ENCODE measurements at places on chromosomes 2 and 18.
A peak's percentile ranks its signal among the peaks of the same experiment; 100 is the strongest.

- DNase-seq: peak; percentile 89
Observed at GRCh38 chr18:12659904-12660605, 2.1 kb upstream of the SPIRE1 start.

GRCh38 chr2:3456125-3456524, 63.2 kb downstream of the ADI1 start:
- DNase-seq: no peak

GRCh38 chr2:76075126-76075525, 364.4 kb upstream of the GCFC2 start:
- DNase-seq: no peak

DNA sequence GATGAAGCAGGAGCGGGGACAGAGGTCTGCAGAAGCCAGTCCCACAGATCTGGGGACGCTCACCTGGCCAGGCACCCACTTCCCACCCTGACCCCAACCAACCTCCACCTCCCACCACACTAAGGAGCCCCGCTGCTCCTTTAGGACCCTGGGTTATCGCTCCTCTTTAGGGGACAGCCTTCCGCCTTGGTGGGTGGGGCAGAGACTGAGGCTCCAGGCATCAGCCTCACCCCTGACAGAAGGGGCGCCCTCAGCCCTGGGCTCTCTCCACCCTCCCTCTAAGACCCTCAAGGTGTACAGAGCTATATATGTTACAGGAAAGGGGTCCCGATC, 33.5 kb upstream of the SLC66A3 start:
- DNase-seq: no peak

GRCh38 chr18:60123031-60123430, 223.2 kb downstream of the PMAIP1 start:
- DNase-seq: no peak

GRCh38 chr18:8776013-8776943, 70.9 kb downstream of the MTCL1 start:
- no peak for DNase-seq

DNA sequence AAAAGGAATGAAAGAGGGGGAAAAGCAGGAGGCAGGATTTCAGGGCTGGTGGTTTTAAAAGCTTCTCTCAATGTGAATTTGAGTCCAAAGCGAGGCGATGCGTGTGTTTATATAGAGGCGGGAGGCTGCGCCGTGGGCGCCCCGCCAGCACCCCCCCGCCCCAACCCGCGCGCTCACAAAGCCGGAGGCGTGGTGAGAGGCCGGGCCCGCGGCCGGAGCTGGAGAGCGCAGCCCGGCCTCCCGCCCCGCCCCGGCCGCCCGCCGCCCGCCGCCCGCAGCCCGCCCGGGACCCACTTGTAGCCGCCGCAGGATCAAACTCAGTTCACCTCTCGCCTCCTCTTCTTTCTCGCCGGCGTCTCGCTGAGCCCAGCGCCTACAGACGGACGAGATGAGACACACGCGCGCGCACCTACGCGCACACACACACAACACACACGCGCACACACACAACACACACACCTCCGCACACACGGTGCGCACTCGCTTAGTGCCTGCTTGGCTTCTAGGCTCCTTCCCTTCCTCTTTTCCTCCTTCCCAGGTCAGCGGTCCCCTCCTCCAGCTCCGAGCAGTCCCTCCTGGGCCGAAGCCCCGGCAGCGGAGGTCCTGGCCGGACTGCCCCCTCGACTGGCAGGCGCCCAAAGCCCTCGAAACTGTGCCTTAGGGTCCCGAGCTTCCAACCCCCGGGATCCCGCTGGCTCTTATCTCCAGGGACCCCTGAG, 1.3 kb upstream of the CYP26B1 start:
- peak; percentile 63 for DNase-seq

DNA sequence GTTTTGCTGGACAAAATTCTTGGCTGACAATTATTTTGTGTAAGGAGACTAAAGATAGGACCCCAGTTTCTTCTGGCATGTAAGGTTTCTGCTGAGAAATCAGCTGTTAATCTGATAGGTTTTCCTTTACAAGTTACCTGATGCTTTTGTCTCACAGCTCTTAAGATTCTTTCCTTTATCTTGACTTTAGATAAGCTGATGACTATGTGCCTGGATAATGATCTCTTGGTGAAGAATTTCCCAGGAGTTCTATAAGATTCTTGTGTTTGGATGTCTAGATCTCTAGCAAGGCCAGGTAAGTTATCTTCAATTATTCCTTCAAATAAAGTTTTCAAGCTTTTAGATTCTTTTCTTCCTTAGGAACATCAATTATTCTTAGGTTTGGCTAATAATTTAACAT, 534.8 kb upstream of the LRRTM4 start:
- no peak for DNase-seq

DNA sequence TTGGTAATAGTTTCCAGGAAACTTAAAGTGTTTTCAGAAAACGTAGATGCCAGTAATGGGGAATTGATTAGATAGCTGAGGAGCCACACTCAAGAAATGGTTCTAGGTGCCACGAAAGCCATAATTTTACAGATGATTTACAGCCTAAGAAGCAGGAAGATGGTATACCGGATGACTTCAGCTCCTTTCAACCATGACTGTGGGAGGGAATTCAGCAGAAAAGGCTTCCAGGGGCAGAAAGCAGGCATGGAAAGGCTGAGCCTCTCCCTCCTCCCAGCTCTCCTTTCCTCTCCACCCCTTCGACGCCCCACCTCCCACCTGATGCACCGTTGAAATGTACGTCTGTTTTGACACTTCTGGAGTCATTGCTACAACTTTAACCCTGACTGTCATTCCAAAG, 68.6 kb upstream of the SMIM21 start:
- DNase-seq: no peak

DNA sequence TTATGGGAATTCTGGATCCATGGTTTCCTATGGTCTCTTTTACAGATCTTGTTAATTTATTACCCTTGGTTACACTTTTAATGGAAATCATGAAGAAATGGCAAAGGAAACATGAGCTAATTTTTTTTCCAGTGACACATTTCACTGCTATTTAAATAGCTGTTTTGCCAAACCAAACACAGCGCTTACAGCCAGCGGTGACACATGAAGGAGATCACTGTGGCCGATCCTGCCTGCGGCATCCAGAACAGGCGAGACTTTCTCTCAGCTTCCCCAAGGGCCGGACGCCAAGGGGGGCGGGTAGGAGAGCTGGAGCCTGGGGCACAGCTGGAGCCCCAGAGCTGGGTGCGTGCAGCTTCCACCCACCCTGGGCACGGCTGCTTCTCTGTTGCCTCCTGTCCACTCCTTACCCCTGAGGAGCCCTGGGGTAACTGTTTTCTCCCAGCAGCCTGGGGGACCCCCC, 81.4 kb upstream of the PKDCC start:
- peak; percentile 91 for DNase-seq

DNA sequence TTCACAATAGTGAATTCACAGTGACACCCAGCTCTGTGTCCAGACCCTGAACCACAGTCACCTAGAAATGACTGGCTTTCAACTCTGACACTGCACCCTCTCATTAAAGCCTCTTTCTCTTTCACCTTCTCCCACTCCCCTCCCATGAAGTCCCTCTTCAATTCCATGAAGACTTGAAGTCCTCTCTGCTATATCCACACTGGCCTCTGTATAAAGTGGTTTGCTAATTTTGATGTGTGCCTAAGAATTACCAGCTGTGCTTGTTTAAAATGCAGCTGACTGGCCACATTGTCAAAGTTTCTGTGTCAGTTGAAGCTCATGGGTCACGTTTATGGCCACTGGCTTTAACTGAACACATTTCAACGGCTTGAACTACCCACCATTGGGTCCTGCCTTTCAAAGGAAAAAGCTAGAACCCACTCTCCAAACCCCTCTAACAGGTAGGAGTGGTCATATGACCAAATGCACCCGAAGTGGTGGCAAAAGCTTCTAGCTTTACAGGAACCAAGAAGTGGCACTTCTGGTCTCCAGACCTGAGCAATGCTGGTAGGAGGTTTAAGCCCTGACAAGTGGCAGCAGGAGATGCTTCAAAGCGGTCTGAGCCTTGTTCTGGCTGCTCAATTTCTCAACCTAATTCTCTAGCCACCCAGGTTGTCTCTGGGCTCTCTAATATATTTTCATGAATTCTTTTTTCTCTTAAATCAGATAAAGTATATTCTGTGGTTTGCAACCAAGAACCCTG, 34.2 kb downstream of the B4GALT6 start:
- no peak for DNase-seq

DNA sequence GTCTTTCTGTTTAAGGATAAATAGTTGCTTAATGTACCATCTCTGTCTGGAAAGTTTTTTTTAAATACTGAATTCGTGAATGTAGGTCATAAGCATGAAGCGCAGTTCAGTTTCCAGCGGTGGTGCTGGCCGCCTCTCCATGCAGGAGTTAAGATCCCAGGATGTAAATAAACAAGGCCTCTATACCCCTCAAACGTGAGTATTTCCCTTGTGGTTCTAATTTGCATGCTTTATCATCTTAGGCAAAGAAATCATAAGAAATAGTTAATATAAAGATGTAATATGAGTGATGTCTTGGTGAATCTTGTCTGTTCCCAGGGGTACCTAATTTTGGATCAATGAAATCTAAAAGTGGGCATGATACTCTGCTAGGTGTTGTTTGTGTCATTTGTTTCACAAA, 1.5 kb downstream of the NDC80 start:
- DNase-seq: no peak

DNA sequence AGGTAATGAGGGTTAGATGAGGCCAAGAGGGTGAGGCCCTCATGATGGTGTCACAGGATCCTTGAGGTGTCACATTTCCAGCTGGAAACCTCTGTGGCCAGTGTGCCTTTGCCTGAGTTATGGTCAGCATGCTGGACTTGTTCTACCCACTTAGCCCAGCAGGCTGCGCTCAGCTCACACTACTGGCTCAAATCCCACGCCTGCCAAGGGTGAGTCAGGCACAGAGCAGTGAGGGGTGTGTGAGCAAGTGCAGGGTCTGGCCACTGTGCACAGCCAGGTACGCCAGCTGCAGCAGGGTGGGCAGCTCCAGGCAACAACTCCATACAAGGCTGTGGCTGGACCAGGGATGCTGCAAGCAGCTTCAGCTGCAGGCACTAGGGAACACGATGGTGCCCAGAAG, 616.6 kb upstream of the FSHR start:
- peak; percentile 17 for DNase-seq

DNA sequence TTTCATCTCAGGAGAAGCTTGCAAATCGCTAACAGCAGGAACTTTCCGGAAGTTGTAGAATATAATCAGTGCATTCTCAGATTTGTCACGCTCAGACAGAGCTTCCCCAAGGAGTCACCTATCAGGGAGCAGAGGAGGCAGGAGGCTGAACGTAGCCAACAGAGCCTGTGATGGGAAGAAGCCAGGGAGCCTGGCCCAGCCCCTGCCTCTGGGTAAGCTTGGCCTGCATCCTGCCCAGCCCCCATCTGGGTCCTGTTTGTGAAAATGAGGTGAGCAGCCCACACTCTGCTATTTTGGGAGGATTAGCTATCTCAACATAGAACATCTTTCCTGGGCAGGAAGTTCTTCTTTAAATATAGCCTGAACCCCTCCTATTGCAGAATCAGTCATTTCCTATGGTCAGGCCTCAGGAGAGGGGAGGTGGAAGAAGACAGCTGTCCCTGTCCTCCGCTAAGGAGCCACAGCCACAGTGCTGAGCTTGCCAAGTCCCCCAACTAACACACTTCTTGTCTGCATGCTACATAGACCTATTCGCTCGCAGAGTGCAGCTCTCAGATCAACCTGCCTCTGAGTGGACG, 19.2 kb upstream of the PKDCC start:
- DNase-seq: no peak

GRCh38 chr18:35740656-35741055, 159.1 kb downstream of the GALNT1 start:
- no peak for DNase-seq

DNA sequence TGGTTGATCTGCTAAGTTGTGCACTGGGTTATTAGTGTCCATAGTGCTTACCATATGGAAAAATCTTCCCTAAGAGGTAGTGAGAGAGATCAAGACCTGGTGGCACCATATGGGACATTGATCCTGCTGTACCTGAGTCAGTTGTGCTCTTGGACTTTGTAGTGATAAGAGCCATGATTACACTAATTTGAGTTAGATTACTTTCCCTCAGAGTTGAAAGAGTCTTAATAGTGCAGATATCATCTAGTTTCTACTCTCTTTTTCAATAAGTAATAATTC, 114.2 kb downstream of the KCNE4 start:
- no peak for DNase-seq

GRCh38 chr2:65630643-65631042, 198.2 kb upstream of the SPRED2 start:
- peak; percentile 77 for DNase-seq

- peak; percentile 9 for DNase-seq
Observed at GRCh38 chr18:65091744-65092329, 659.0 kb upstream of the CDH7 start.

GRCh38 chr2:113214141-113214540, 40.4 kb downstream of the PSD4 start:
- no peak for DNase-seq

DNA sequence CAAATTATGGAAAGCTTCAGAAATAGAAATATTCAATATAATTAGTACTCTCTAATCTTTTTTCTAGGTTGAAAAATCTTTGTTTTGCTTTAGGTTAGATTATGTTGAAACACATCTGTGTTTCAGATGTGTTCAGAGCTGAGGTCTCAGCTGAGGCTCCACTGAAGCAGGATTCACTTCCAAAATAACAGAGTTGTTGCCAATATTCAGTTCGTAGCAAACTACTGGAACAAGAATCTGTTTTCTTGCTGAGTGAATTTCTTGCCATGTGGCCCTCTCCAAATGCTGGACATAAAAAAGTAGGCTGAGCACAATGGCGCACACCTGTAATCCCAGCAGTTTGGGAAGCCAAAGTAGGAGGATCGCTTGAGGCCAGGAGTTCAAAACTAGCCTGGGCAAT, 8.7 kb downstream of the PHOSPHO2 start:
- no peak for DNase-seq

GRCh38 chr18:51278045-51278649, 80.7 kb upstream of the MEX3C start:
- DNase-seq: peak; percentile 38

DNA sequence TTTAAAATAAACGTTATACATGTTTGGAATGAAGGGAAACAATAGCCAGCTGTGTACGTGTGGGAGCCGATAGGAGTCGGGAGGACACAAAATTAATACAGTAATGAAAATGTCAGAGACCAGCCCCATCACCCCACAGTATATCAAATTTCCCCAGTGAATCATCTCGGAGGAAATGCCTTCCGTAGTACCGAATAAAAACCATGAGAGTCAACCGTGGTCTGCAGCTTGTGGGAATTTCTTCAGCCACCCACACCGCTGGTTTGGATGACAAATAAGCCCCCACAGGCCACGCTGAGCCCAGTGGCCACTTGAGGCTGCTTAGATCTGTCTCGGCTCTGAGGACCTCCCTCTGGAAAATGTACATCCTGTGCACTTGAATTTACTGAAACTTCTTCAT, 133.7 kb downstream of the COL6A3 start:
- DNase-seq: peak; percentile 81

GRCh38 chr2:238582159-238582558, 155.4 kb downstream of the ASB1 start:
- DNase-seq: no peak

Data from urothelium cell line (cell line).